CD4-positive, alpha-beta T cell treated with Interleukin-4 for 1 hour (primary cell): ENCODE measurements at places on chromosomes 16 and 17.

GRCh38 chr17:49464049-49464448 lies 31.0 kb upstream of the NGFR start:
- no peak for DNase-seq

DNA sequence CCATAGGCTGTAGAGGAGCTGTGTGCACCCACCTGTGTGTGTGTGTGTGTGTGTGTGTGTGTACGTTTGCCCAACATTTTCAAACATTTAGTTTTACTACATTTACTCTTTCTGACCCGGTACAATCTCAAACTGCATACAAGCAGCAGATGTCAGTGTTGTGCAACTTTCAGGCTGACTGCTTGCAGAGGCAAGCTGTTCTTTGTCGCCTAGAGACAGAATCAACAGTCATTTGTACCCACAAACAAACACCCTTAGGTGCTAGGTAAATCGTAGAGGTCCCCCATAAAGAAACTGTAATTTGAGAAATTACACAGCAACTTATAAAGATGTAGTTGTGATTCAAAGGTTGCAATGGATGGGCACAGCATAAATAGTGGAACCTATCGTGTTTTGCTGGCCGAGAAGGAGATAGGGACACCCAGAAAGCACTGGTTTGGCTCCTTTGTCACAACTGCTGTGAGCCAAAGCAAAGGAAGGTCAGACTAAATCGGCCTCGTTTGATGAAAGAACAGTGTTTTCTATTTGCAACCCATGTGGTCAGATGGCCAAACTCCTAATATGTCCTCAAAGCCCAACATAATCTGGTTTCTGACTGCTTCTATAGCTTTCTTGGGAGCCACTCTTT lies 478.4 kb downstream of the TOX3 start:
- DNase-seq, result no peak

GRCh38 chr16:83817022-83817421 lies 9.2 kb downstream of the HSBP1 start:
- no peak for DNase-seq

DNA sequence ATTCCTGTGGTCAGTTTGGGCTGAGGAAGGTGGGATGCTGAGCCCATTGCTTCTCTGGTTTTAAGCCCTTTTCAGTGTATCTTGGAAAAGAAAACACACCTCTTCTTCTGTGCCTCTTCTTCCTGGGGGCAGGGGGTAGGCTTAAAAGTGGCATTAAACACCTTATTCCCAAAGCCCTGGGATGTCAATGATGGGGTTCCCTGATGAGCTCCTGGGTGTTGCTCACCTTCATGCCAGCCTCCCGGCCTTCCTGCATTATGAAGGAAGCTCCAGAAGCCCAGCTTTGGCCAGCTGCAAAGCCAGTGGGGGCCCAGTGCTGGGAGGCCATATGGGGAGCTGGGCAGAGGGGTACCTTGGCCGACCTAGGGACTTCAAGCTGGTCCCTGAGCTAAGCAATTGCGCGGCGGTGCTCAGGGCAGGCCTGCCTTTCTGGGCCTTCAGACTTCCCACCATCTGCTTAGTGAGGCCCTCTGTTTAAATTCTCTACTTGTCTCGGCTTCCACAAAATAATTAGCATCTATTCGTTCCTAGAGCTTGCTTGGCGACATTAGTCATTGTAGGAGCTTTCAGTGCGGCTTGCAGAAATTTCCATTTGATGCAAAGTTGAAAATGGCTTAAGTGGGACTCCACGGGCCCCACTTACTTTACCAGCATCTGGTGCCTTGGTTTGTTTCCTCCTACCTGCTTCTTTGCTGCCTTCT lies 121.7 kb upstream of the NLRP1 start:
- DNase-seq, result no peak

DNA sequence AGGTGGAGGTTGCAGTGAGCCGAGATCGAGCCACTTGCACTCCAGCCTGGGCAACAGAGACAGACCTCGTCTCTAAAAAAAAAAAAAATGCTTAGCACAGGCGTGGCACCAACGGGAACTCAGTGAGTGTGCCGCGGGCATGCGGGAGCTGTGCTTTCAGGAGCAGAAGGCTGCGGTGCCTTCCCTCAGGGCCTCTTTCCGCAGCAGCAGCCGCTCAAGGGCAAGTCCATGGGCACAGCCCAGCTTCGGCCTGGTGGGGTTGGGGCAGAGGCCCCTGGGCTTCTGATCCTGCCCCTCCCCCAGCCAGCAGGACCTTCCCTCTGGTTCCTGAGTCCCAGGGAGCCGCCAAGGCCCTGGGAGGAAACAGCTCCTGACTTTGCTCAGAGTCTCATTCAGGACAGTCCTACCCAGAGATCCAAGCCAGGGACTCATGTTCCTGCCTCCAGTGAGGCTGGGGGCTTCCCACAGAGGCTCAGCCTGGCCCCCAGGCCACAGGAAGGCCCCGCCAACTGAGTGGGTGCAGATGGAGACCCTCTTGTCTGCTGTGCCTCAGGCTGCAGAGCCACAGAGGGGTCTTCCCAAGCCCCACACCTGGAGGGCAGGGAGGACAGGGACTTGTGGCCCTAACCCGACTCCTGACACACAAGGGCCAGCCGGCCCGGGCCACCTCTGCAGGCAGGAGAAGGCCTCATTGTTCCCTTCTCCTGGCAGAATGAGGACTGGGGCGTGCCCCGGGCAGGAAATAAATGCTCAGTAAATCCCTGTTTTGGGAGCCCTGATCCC lies 3.3 kb upstream of the ZG16B start:
- no peak for DNase-seq

DNA sequence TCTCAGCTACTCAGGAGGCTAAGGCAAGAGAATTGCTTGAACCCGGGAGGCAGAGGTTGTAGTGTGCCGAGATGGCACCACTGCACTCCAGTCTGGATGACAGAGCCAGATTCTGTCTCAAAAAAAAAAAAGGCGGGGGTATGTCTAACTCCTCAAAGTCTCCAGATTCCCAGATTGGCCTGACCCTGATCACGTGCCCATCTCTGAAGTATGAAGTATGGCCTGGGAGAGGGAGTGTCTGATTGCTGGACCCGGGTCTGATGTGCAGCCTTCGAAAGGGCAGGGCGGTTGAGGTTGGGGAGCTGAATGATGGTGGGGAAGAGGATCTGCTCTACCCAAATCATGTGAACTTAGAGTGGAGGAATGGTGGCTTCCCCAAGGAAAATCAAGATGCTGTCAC lies 17.3 kb upstream of the AQP8 start:
- no peak for DNase-seq

GRCh38 chr16:29898804-29899515 lies 390 bp downstream of the SEZ6L2 start:
- DNase-seq, result no peak

GRCh38 chr17:52213451-52213850 lies 54.9 kb upstream of the CA10 start:
- DNase-seq, result no peak

GRCh38 chr17:83179811-83180210 lies 100.4 kb downstream of the METRNL start:
- peak; percentile 6 for DNase-seq

DNA sequence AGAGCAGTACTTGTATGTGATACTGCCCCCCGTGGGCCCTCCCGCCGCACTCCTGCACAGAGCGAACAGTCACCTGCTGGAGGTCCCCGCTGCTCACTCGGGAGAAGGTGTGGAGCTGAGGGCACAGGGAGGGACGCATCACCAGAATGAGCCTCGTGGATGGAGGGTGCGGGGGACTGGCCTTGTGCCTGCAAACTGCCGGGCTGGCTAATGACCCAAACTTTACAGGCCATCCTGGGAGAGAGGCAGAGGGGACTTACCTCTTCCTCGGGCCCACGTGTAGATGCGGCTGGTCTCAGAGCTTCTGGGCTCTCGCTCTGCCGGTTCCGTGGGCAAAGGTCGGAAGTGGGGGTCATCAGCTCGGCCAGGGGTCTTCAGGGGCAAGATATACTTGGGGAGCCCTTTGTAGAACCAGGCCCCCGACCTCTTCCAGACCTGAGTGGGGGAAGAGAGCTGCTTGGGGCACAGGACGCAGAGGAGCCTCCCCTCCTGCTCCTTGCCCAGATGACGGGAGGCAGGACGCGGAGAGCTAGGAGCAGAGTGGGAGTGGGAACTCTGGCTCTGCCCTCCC lies 65.5 kb upstream of the DOC2B start:
- DNase-seq, result peak; percentile 7

- DNase-seq, result peak; percentile 39
Measured at GRCh38 chr16:6643080-6643686, 689.5 kb upstream of the RBFOX1 start.
